ENCODE measurements at places on chromosomes 2 and 18. TPM values are rescaled to one million over a fixed set of nuclear protein-coding genes. Genes with fewer than 3 reads are reported as not detected.

- DNase-seq, result no peak
Measured at GRCh38 chr2:37590119-37590571, 81.3 kb downstream of the CDC42EP3 start.

- DNase-seq, result no peak
Measured at GRCh38 chr18:41732356-41732755, 222.7 kb upstream of the PIK3C3 start.

GRCh38 chr18:26458526-26459232 is 89.7 kb downstream of the KCTD1 start:
- no peak for DNase-seq

DNA sequence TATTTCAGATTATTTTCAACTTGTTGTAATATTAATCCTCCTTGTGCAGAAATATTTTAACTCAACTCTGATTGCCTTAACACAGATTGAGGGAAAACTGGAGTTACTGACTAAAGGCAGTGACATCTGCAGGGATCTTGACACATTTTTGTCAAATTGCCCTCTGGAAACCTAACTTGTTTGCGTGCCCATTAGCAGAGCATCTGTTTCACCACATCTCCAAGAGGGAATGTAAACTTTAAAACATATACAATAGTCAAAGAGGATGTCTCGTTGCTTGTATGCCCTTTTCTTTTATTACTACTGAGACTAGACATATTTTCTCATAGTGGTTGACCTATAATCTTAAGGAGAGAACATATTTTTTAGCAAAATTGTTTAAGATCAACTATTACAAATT is 14.2 kb downstream of the INPP1 start:
- no peak for DNase-seq

DNA sequence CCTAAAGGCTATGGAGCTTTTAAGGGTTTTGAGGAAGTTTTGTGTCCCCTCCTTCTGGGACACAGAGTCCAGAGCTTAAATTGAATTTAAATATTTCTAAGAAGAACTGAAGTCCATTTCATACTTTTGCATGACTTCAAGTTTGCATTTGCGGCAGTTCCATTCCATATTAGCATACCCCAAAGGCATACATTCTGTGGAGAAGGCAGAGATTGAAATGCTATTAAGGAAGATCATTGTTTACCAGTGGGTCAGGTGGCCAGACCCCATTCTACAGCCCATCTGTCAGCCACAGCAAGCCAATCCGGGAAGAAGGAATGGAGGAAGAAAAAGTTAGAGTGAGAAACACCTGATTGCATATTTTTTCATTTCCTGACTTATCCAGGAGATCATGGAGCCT is 75.0 kb downstream of the DNAH7 start:
- no peak for DNase-seq

DNA sequence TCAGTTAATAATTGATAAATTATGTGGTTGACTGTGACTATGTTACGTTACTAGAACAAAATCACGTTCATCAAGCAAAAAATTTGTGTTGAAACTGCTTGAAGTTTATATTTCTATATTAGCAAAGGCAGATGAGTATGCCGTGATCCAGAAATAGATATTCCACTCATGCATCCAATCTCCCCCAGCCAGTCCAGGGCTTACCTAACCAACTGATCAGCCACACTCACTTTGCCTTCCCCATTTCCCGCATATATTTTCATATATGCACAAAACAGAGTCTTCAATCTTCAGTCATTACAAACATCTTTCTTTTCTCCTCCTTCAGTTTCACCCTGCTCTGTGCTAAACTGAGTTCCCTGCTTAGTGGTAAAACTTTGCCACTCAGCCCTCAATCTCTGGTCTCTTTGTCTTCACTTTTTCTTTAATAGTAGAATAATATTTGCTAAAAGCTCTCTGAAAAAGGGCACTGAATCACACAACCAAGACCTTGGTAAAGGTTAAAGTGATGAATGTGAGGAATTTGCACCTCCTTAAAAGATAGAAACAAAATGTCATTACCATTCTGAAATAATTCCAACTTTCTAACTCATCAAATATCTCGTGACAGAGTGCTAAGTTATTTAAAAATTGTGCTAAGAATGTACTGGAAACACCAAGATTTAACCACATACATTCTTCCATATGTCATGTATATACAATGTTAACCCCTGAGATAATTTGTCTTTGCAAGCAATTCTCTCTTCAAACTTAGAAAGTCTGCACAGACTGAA is 893.2 kb upstream of the CRIM1 start:
- DNase-seq, result no peak

The RIT2 gene
- not detected for total RNA-seq

- DNase-seq, result no peak
Measured at GRCh38 chr2:70214953-70215549, 24.2 kb upstream of the C2orf42 start.

The FSHR gene
- not detected for total RNA-seq

GRCh38 chr18:58180738-58181353 is 136.8 kb downstream of the NEDD4L start:
- DNase-seq, result no peak

The HOXD8 gene
- total RNA-seq, result 1.1 TPM

DNA sequence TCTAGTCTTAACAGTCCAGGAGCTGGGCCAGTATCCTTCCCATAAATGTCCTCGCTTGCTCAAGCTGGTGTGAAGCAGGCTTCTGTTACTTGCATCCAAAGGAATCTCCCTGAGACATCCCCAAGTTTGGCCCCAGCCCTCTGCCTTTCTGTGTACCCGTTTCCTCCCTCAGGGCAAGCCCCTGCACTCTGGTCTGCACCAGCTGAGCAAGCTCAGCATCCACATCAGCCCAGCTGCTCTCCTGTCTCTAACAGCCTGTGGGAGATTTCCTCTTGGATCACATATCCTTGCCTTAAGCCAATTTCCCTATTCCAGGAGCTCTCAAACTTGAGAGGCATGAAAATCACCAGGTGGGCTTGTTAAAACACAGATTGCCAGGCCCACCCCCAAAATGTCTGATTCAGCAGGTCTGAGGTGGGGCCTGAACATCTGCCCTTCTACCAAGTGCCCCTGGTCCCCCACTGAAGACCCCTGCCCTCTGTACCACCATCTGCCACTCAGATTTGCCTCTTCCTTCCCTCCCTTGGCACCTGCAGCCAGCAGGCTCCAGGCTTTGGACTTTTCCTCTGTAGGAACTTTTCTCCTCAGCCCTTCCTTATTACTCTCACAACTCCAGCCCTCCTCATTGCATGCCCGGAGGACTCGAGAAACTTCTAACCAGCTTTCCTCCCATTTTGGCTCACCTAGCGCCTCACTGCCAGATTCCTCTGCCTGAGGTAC is 32.1 kb downstream of the REEP1 start:
- DNase-seq, result peak; percentile 72

- no peak for DNase-seq
Measured at GRCh38 chr18:76821356-76821874, 942 bp upstream of the ZNF236 start.

The OR6B2 gene
- total RNA-seq, result not detected

DNA sequence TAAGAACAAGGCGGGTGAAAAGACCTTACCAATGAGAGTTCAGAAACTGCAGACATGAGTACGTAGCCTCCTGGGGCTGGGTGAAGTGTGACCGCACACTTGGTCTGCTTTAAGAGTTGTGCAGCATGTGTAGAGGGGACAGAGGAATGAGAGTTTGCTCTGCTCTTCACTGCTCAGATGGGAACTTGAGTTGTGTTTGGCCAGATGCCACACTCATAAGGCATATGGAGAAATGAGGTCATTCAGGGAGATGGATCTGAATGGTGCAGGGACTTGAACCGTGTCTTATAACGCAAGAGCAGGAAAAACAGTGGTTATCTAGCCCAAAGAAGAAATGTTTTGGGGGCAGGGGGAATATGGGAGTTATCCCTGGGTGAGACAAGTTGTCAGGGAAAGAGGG is 273.8 kb upstream of the LYPD1 start:
- no peak for DNase-seq

The TFPI gene
- 22.3 TPM for total RNA-seq

- DNase-seq, result no peak
Measured at GRCh38 chr2:72886505-72887031, 640 bp upstream of the SPR start.

The ATP6V1B1 gene
- 0.43 TPM for total RNA-seq

DNA sequence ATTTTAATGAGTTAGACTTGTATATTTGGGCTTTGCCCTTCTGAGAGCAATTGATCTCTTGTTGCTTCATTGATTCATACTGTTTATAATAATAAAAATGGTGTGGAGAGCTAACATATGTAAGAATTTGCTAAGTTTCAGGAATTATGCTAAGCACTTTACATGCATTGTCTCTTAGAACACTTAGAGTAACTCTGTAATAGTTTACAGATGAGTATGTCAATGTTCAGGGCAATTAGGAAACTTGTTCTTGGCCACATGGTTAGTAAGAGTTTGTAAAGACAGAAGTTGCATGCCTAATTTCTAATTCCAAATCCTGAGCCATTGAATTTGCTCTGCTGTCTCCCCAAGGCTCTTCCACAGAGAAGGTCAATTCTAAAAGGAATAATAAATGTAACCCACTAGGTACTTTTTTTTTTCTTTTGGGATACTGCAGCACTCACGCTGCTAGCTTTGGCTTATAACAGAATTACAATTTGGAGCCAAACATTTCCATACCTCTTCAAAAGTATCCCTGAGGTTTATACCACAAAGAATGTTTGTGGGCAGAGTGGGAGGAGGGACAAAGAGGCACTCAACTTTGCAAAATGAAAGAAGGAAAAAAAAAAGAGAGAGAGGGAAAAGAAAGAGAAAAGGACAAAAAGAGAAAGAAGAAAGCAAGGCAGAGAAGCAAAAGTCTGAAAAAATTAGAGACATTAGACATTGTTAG is 232.4 kb downstream of the CALCRL start:
- no peak for DNase-seq

DNA sequence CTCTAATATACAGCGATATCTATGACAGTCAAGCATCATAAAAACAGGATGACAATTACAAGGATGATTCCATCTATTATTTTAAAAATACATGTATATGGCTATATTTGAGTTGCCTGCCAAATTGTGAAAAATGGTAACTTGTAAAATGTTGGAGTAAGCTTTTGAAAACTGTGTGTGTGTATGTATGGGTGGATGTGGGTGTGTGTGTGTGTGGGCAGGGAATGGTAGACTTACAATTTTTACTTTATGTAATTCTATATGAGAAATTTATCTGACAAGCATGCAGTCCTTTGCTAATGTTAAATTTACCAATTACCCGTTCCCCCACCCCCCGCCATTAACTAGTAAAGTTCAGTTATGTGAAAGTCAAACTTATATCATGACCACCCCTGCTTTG is 14.0 kb downstream of the EPHA4 start:
- no peak for DNase-seq

GRCh38 chr2:102420290-102420689 is 2.7 kb upstream of the IL18RAP start:
- no peak for DNase-seq

- no peak for DNase-seq
Measured at GRCh38 chr18:25225151-25225550, 126.8 kb downstream of the ZNF521 start.

The RAB31 gene
- total RNA-seq, result 32.2 TPM

DNA sequence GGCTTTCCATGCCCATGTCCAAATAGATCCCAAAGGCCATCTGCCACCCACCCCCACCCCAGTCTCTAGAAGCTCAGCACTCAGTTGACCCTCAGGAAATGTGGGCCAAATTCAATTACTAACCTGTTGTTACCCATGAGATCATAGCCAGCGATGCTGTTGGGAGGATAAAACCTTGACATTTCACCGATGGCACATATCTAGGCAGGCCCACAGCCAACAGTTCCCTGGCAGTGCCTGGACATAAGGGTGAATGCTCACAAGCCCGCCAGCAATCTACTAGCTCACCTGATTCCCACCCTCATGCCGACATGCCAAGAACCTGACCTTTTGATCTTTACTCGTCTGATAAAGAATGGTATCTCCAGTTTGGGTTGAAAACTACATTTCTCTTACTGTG is 11.8 kb upstream of the ACOXL start:
- no peak for DNase-seq

DNA sequence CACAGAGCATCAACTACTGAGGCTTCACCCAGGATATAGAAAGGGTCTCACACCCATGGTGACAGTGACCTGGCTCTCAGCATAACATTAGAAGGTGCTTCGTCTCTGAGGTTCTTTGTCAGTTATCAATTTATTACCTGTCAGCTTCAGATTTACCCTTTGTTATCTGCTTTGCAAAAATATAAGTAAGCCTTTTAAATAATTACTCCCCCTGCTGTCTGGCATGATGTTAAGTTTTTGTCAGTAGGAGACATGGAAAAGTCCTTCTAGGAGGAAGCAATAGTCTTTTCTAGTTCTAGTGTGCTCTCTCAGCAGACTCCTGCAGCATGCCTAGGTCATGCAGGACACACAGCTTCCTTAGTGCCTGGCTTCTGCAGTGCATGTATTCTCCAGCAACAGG is 149.9 kb downstream of the RDH14 start:
- DNase-seq, result no peak

The NGEF gene
- 0.24 TPM for total RNA-seq

The DAPL1 gene
- total RNA-seq, result not detected

- DNase-seq, result no peak
Measured at GRCh38 chr2:238233625-238234024, 6.2 kb downstream of the HES6 start.

- DNase-seq, result no peak
Measured at GRCh38 chr18:53544917-53545316, 679.6 kb downstream of the MBD2 start.

The CFC1 gene
- not detected for total RNA-seq

DNA sequence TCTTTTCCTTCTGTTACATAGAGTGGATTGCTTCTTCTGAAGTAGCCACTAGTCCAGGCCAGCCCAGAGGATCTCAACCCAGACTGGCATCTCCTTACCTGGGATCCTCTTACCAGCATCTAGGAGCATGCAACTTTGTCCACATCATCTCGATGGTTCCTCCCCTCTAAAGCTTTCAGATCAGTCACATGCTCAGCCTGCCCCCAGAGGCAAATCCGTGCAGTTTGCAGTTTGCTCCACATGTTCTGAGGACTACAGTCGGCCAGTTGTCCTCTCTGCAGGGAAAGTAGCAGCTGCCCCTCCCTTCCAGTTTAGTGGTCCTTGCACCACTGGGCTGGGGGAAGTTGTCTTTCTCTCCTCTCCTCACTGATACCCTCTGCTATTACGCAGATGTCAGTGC is 259.8 kb upstream of the APCDD1 start:
- DNase-seq, result no peak

The OBSL1 gene
- total RNA-seq, result 199 TPM

The MYOM1 gene
- 878 TPM for total RNA-seq

The GNLY gene
- total RNA-seq, result 2.3 TPM

The HOXD4 gene
- total RNA-seq, result 0.70 TPM

DNA sequence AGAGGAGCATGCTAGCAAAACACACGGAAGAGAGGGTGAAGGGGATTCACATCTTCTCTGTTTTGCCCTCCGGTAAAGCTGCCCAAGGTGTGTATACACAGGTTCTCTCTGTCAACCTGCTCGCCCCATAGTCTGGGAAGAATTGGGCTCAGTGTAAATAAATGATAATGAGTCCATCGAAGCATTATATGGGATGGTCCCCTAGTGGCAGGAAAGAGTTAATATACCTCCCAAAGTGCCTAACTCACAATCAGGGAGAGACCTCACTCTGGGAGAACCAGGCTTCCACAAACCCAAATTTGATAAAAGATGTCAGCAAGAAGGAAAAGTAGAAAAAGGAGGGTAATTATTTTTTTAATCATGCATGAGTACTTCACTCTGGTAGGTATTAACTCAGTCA is 262.2 kb upstream of the ZNF521 start:
- DNase-seq, result no peak

- DNase-seq, result peak; percentile 71
Measured at GRCh38 chr2:230924470-230925341, at the start of gene GPR55. Gene GPR55 (minus strand): TSS chr2:230925242. CDS start chr2:230910962, 14,280 bp downstream.

The TMEM198 gene
- 1.8 TPM for total RNA-seq

Data from cardiac septum (tissue), 1 donor.